ENCODE measurements at places on chromosomes 5 and 9.

DNA sequence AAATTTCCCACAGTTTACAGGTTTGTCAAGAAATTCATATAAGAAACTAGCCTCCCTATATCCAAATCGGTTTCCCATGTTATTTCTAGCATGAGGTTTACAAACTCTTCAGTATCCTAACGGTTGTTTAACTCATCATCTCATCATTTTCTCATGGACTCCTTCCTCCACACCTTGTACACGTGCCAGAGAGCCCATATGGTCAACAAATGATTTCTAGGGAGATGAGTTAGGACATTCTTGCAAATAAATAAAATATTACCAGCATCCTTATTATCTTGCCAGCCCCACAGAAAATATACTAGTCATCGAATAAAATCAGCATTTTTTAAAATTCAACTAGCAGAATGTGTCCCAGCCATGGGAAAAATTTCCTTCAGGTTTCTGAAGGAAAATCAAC lies 285.2 kb downstream of the EBF1 start:
- DNase-seq: no peak

GRCh38 chr9:90966031-90966290 lies 164.3 kb downstream of the SYK start:
- DNase-seq: no peak

DNA sequence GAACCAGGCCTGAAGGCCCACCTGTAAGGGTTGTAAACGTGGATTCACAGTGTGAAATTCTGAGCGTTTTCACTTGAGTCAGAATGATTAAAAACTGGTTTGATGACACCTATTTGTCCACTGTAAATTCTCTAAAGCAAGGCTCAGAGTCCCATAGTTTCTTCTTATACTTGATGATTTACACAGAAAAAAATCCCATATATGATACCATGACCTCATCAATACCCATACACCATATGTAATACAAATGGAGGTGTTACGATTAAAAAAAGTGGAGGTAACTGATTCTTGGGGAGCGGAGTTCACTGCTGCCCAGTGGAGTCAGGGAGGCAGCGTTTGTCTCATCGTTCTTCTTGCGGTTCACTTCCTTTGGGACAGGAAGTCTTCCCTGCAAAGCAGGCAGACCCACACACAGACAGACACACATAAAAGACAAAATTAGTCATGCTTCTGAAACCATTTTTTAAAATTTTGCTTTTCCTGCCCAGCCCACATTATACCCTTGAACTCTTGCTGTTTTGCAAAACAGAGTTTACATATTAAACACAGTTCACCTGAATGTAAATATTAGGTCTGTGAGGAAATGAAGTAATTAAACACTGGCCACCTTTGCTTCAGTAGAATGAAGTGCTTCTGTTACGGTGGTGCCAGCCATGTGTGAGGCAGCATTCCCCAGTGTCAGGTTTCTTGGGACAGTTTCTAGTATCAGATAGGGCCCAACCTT lies 26.2 kb downstream of the NREP start:
- no peak for DNase-seq

DNA sequence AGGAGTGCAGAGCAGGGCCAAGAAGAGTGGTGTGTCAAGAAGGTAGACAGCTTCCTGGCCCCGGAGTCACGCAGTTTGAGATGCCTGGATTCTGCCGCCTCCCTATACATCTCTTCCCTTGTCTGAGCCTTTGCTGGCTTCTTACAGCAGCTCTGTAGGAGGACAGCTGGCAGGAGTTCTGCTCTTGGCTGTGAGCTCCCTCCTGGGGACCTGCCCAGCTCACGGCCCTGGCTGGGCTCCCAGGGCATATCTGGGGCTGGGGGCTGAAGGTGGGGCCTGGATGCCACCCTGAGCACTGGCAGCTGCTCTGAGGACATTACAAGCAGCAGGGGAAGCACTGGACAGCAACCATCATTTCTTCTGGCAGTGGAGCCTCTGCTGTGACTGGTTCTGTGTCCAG lies 786 bp upstream of the TSSK1B start:
- no peak for DNase-seq

DNA sequence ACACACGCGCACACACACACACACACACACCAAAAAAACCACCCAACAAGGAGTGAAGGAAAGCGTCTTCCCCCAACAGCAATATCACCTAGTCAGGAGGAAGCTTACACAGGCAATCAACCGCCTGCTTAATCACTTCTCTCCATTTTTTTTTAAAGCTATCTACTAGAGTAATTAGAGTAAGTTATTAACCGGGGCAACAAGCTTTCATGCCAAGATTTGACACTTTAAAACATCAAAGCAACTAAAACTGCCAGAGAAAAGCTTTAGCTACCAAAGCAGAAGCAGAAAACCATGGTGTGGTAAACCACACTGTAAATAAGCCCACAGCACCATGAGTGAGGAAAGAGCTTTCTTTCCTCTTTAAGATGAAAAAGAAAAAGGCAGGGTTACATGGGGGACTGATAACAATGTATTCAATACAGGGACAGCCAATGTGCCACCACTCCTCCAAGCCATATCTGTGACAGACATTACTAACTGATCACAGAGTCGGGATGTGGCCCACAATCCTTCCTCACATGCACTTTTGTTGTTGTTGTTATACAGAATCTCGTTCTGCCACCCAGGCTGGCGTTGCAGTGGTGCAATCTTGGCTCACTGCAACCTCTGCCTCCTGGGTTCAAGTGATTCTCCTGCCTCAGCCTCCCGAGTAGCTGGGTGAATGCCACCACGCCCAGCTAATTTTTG lies 282.1 kb downstream of the CRB2 start:
- DNase-seq: no peak

- DNase-seq: no peak
These were observed 26.6 kb downstream of the MORN5 start for GRCh38 chr9:122186301-122186700.

GRCh38 chr9:35907711-35908503 lies 1.4 kb upstream of the SPAAR start:
- DNase-seq: no peak

- DNase-seq: no peak
These were observed 45.6 kb downstream of the COL15A1 start for GRCh38 chr9:98989036-98990000.

- no peak for DNase-seq
These were observed 33.2 kb upstream of the NOTCH1 start for GRCh38 chr9:136578915-136579649.

GRCh38 chr9:105978826-105979225 lies 284.5 kb downstream of the TMEM38B start:
- no peak for DNase-seq

GRCh38 chr5:39262981-39263380 lies 43.6 kb upstream of the FYB1 start:
- no peak for DNase-seq

DNA sequence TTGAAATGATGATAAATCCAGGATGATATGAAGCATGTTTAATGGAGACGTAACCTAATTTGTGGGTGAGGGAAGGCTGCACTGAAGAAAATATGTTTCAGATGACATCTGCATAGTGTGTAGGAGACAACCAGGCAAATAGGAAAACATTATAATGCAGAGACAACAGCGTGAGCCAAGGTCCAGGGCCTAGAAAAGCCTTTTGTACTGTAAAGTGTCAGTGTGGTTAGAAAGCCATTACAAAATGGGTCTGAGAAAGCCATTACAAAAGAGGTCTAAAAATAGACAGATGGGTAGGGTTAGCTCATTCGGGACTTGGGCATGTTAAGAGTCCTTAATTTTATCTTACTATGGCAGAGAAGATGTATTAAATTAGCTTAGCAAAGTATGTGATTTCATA lies 14.9 kb upstream of the GABRG2 start:
- no peak for DNase-seq

- no peak for DNase-seq
These were observed 479.4 kb downstream of the ENC1 start for GRCh38 chr5:74161170-74161569.

DNA sequence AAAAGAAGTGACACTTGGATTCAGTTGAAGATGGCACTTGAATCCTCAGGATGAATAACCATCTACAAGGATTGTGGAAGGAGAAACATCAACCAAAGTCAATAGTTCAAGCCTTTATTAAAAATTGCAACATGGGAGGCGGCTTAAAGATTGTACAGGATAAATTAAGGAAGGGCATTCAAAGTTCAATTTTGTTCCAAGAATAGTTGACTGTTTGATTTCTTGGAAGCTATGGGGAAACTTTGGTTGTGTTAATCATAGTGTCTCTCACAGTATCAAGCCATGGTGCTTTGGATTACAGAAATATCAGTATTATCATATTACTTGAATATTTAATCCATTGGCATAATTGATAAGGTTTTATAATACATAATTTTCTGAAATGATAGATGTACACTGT lies 1844.3 kb downstream of the MAT2B start:
- no peak for DNase-seq

DNA sequence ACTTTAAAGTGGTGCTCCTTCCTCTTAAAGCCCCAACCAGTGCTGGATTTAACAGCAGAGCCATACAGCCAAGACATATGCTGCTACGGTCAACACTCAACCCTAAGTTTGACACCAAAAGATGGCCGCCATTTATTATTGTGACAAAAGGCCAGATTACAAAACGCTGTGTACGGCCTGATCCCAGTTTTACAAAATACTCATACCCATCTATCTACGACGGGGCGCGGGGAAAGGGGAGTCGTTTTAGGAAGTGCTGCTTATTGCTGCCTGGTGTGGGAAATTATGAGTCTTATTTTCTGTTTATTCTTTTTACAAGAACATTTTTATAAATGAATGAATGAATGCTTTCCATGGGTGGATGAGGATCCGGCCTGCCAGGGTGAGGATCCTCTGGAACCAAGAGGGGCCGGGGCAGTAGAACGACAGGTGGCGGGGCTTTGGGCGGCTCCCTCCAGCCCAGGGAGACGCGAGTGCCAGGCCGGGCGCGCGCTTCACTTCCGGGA lies 457 bp upstream of the IDNK start:
- DNase-seq: no peak

DNA sequence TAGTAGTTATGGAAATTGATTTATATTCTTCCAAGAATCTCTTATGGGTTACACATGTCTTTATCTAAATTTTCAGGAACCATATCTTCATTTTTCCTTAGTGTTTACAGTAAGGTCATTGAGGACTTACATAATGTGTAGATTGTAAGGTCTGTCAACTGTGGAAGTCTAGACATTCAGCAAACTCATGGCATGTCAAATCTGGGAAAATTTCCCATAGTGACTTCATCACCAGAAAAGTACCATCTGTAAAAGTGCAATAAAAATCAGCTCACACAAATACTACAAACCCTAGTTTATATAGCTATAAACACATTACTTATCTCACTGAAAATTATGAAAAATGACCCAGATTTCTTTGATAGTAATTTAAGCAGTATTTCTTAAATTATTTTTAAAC lies 419.4 kb downstream of the MTRR start:
- no peak for DNase-seq

GRCh38 chr5:140133514-140134167 lies 7.9 kb downstream of the IGIP start:
- no peak for DNase-seq

- no peak for DNase-seq
These were observed 686.5 kb upstream of the DMAC1 start for GRCh38 chr9:8486095-8486494.

- no peak for DNase-seq
These were observed 72.9 kb downstream of the ARHGEF37 start for GRCh38 chr5:149654231-149654630.

- no peak for DNase-seq
These were observed 397.6 kb upstream of the IRX1 start for GRCh38 chr5:3198074-3198449.

DNA sequence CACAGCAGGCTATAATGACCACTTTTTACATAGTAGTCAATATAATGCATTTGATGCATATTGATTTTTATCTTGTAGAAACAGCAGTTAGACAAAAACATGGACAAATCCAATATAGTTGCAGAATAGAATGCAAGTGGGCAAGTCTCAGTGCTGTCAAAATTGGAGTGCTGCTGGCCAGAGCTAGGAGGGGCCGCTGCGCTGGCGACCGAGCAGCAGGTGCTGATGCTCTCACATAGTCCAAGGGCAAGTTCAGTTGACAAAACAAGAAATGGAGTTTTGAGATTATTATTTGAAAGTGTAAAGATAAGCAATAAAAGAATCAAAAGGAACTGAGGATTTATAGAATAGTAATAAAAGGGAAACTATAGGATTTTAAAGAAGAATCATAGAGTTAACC lies 60.6 kb upstream of the CDK20 start:
- no peak for DNase-seq

DNA sequence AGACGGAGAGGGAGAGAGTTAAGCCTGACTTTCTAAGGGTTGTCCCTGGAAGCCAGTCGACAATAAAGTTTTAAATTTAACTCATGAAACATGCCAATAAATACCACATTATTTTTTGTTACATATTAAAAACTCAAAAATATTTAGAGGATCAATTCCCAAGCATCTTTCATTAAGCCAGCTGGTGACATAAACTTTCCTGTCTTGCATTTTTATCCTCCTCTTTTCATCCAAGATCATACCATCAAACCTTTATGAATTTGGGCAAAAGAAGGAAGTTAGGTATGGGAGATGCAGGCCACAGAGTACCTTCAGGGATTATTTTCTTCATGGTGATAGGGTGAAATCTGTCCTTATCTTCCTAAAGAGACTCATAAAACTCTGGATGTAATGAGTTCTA lies 178.3 kb upstream of the FBXL17 start:
- DNase-seq: no peak

- no peak for DNase-seq
These were observed 178.3 kb downstream of the CRB2 start for GRCh38 chr9:123534336-123534735.

GRCh38 chr5:7742241-7742656 lies 108.7 kb downstream of the CFAP90 start:
- no peak for DNase-seq

GRCh38 chr9:130501639-130502038 lies 56.9 kb downstream of the ASS1 start:
- no peak for DNase-seq

GRCh38 chr5:180820788-180821321 lies 18.2 kb upstream of the MGAT1 start:
- no peak for DNase-seq

DNA sequence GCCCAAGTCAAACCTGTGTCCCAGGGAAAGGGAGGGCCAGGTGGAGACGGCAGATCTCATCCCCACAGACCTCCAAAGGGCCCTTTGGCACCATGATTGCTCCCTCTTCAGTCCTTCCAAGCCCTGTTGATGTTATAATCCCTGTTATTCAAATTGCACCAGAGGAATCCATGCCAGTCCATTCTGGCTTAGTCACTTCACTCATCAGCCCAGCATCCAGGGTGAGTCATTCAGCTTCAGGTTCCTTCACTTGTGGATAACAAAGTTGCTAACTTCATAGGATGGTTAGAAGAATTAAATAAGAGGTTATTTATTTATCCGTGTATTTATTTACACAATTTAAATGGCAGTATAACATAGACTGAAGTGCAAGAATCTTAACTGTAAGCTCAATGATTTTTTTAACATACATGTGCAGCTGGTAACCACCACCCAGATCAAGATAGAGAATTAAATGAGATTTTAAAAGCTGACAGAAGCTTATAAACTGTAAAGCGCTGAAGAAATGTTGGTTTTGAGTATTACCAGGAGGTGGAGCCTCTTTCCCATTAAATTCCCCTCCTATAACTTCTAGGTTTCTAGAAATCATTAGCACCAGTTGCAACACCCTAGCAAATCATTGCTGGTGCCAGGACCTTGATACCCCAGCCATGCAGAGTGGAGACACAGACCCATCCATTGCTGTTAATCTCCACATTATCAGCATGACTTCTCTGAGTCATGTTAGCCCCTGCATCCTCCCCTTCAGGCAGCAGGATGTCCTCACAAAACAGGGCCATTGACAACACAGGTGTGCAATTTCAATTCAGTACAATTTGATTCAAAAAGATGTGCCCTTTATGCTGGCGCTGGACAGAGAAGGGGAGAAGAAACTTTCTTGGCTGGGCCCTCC lies 77.4 kb downstream of the SEC61B start:
- no peak for DNase-seq

Data from T-helper 9 cell (primary cell).